A549 treated with ZK216348 at 1 μM for 4 hours (cell line): ENCODE measurements at places on chromosomes 7 and 10. TPM values are rescaled to one million over a fixed set of nuclear protein-coding genes. Genes with fewer than 3 reads are reported as not detected.

Gene LRGUK
- 0.18 to 0.73 TPM (median 0.36 TPM) in 5 replicates for total RNA-seq

Gene SLC16A9
- 0.08 to 0.26 TPM (median 0.13 TPM) in 5 replicates for total RNA-seq

Gene VWA2
- total RNA-seq = not detected in 5 replicates

Gene SPDYE11
- total RNA-seq = not detected in 5 replicates

Gene ADARB2
- total RNA-seq = not detected in 5 replicates

Gene C7orf25
- total RNA-seq = 1.2 to 2.6 TPM (median 2.4 TPM) in 5 replicates

Gene PTF1A
- not detected in 5 replicates for total RNA-seq

Gene ABHD11
- 16.7 to 26.7 TPM (median 24.8 TPM) in 5 replicates for total RNA-seq

Gene ETV1
- total RNA-seq = 2.2 to 3.2 TPM (median 2.4 TPM) in 5 replicates

Gene NKX1-2
- 0.07 TPM in 1 of 5 replicates, not detected in the others for total RNA-seq
